ENCODE measurements at places on chromosomes 13 and 19.
A peak's percentile ranks its signal among the peaks of the same experiment; 100 is the strongest.

DNA sequence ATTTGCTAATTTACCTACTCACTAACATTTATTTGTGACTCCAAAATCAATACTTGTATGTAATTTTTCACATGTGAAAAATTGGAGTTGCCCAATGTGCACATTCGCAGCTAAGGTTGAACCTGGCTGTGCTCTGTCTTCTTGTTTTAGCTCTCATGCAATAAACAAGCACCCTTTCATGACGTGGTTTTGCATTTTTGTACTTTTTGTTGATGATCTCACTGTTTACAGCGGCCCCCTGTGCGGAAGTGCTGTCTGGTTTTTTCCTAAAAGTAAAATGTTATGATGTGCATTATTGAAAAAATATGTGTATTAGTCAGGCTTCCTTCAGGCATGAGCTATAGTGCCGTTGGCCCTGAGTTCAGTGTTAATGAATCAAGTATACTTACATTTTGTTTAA lies 18.1 kb downstream of the DGKH start:
- DNase-seq: no peak

DNA sequence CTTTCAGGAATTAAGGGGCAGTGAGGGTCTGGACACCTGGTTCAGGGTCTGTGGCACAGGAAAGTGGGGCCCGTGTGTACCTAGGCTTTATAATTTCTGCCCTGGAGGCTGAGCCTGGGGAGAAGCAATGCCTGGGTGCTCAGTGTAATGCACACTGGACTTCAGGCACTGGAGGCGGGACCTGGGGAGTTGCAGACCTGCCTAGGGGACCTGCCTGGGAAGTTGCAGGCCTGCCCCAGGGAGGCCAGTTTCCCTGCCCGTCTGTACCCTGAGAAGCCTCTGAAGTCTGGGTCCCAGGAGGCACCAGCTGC lies 2.5 kb upstream of the TMEM59L start:
- DNase-seq: no peak

DNA sequence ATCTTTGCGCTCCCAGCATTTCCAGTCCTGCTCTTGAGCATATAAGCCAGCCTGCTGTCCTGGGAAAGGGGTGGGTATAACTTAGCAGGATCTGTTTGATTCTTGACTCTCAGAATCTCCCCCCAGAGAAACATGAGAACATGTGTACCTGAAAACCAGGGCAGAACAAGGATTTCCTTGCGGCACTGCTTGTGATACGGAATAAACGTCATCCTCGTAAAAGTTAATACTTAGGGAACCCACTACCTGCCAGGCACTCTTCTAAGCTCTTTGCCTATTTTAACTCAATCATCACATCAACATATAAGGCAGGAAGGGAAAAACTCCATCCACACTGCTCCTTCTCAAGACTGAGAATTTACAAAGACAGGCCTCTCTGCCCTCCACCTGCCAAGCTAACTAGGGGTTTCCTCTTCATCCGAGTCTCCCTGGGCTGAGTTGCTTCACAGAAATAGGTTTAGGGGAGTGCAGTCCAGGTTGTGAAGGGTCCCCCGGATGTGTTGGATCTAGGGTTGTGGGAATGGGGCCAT lies 1.1 kb downstream of the ZNF653 start:
- no peak for DNase-seq

- DNase-seq: peak; percentile 53
Observed at GRCh38 chr13:25468325-25469168, 96.8 kb downstream of the ATP8A2 start.

- DNase-seq: no peak
Observed at GRCh38 chr13:59643906-59644626, 519.7 kb downstream of the DIAPH3 start.

- peak; percentile 21 for DNase-seq
Observed at GRCh38 chr13:51015973-51016372, 95.1 kb downstream of the C13orf42 start.

- DNase-seq: no peak
Observed at GRCh38 chr19:42287827-42288107, 14.2 kb upstream of the PRR19 start.

- peak; percentile 10 for DNase-seq
Observed at GRCh38 chr19:23440791-23441190, 45.5 kb upstream of the ZNF91 start.

GRCh38 chr19:4878491-4878968 lies 11.1 kb upstream of the PLIN3 start:
- DNase-seq: no peak

- DNase-seq: no peak
Observed at GRCh38 chr13:60169239-60170031, 5.7 kb upstream of the DIAPH3 start.

DNA sequence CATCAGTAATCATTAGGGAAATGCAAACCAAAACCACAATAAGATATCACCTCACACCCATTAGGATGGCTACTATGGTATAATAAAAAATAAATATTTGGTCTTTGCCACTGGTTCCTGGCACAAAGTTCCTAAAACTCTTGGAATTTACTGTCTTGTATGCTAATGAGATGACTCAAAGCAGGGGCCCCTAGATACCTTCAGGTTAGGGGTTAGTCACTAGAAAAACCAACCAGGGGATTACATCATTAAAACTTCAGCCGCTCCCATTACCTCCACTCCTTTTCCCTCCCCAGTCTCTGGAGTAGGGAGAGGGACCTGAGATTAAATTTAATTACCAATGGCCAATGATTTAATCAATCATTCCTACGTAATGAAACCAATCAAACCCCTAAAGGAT lies 49.6 kb downstream of the THSD1 start:
- no peak for DNase-seq

DNA sequence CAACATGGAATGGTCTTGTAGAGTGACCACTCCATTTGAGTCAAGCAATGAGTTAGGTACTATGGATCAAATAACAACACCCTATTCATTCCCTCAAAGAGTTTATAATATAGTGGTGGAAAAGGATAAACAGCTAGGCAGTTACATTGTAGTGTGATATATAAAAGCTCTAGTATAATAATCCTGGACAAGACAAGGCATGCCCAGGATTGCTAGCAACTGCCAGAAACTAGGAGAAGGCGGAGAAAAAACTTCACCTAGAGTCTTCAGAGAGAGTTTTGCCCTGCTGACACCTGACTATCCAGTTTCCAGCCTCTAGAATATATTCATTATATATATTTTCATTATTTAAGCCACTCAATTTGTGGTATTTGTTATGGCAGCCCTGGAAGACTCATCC lies 530.6 kb downstream of the KLF12 start:
- no peak for DNase-seq

DNA sequence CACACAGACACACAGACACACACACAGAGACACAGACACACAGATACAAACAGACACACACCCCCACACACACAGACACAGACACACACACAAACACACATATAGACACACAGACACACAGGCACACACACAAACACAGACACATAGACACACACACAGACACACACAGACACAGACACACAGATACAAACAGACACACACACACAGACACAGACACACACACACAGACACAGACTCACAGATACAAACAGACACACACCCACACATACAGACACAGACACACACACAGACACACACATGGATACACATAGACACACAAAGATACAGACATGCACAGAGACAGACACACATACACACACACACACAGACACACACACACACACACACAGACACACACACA lies 174.5 kb downstream of the URI1 start:
- no peak for DNase-seq

DNA sequence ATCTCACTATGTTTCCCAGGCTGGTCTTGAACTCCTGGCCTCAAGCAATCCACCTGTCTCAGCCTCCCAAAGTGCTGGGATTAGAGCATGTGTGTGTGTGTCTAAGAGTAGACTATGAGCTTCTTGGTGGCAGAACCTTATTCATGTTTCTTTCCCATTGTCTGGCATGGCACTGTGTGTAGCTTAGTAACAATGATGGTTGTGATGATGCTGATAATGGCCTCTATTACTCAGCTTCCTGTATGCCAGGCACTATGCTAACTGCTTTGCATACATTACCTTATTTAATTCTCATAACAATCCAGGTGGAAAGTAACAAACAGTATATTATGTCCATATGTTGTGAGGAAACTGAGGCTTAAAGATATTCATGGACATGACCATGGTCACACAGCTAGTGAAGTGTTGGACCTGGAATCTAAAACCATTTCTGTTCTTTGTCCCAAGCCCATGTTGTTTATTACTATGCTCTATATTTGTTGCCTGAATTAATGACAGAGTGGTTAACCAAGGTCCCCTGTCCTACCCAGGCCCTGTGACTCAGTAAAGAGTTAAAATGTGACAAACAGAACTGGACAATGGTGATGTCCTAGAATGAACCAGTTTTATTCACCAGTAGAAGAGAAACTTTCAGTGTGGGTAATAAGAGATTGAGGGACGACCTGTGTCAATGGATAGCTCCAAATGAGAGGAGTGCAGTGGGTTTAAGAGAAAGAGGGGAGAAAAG lies 109.6 kb downstream of the KLF5 start:
- no peak for DNase-seq

GRCh38 chr13:21674490-21675009 lies 3.7 kb downstream of the FGF9 start:
- DNase-seq: no peak

DNA sequence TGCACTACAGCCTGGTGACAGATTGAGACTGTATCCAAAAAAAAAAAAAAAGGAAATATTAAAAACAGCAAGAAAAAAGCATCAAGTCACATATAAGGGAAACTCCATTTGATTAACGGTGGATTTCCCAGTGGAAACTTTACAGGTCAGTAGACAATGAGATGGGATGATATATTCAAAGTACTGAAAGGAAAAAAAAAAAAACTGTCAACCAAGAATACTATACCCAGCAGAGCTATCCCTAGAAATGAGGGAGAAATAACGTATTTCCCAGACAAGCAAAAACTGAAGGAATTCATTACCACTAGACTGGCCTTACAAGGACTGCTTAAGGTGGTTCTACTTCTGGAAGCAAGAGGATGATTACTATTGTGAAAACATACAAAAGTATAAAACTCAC lies 87.4 kb downstream of the C1QTNF9 start:
- no peak for DNase-seq

DNA sequence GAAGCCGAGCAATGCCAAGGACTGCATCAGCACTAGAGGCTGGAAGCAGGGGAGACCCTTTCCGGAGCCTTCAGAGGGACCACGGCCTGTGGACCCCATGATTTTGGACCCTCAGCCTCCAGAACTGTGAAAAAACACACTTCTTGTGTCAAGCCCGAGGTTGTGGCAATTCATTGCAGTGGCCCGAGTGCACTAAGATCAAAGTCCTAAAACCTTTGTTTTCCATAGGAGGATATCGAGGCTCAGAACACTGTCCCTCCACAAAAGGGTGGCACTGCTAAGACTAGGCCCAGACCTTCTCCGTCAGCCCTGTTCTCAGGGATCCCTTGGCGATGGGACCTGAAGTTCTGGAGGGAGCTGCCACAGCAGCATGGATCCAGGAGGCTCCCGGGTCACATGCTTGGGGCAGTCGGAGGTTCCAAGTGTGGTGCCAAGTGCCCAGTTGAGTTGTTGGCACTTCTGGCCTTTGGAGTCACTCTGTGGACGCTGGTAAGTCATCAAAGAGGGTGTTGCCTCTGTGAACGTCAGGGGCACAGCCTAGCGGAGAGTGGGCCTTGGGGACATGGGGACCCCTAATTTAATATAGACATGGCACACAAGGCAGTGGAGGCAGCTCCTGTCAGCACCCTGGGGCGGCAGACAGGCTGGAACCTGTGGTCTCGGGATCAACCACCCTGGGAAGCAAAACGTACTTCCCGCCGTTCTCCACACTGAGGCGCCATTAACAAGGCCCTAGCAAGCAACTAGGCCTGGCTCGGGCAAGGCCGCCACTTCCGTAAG lies 199.2 kb downstream of the COL4A1 start:
- DNase-seq: peak; percentile 42

DNA sequence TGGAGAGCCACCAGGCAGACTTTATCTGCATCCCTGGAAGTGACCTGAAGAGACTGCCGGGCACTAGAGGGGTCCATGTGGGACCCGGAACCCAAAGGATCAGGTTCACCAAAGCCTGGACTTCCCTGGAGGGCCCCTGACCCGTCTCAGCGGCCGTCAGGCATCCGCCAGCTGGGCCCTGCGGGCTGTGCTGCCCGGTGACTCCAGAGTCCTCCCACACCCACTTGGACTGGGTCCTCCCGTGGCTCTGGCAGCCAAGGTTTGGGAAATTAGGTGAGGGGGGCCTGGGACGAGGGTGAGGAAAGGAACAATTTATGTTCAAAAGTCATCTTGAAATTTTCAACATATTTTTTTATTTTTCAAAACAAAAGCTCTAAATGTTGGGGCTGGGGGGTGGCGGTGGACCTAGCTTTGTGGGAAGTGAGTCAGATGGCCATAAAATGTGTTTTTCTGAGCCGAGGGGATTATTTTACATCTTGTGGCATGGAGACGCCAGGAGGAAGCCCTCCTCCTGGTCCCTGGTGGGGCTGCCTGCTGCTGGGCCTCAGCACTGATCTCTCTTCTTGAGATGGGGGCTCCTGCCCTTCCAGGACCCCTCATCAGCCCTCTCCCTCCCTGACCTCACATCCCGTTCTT lies 20.2 kb downstream of the CEBPA start:
- no peak for DNase-seq

GRCh38 chr13:108368250-108368905 lies 98.9 kb downstream of the TNFSF13B start:
- DNase-seq: no peak

DNA sequence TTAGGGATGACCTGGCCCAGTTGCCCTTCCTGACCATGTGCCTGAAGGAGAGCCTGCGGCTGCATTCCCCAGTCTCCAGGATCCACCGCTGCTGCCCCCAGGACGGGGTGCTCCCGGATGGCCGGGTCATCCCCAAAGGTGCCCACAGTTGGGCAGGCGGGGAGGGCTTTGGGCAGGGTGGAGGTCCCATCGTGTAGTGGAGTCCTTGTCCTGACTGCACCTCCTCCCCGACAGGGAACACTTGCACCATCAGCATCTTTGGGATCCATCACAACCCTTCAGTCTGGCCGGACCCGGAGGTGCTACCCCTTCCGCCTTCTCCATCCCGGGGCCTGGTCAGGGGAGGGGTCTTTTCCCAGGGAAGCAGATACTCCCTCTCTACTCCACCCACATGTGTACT lies 31.7 kb upstream of the CYP4F8 start:
- no peak for DNase-seq

DNA sequence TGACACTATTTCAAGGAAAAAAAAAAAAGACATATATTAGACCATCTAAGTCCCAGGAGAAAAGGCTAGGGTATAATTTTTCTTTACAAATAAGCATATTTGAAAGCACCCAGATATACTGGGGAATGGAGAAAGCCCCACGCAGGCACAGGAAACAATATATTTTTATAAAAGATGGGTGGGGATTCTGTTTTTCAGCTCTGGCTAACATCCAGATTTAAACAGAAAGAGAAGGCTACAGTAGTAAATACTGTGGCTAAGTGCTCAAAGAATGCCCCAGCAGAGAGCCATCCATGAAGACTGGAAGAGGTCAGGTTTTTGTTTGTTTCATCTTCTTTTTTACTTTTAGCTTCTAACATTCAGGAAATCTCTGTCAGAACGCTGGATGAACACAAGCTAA lies 16.0 kb downstream of the ZNF44 start:
- no peak for DNase-seq

- DNase-seq: peak; percentile 94
Observed at GRCh38 chr13:85040215-85040614, 759.0 kb downstream of the SLITRK6 start.

Measured in NCI-H146 (cell line).